NCI-H1694 treated with DMSO at 0.1 percent for 48 hours (cell line): ENCODE measurements at places on chromosomes 3 and 15.

DNA sequence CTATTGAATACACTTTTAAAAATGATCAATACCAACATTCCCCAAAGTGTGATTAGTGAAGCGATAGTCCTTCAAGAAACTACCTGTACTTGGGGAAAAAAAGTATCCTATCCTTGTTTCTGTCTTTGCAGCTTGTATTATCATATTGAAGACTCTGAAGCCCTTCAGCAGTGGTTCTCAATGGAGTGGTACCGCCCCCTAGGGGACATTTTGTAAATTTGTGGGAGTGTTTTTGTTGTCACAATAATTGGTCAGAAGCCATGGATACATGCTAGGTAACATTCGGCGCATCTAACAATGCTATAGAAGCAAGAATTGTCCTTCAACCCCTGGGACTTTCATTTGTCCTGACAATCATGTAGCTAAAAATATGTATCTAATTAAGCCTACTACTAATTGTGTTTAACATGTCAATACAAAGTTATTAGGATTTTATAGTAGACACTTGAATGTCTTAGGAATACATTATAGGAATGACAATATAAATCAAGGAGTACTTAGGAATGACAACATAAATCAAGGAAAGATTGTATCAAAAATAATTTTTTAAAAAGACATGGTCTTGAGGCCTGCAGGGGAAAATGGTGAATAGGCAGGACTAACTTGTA lies 53.7 kb downstream of the NMD3 start:
- DNase-seq, result peak; percentile 52

- DNase-seq, result peak; percentile 34
Measured at GRCh38 chr15:39255760-39256159, 325.1 kb upstream of the THBS1 start.

DNA sequence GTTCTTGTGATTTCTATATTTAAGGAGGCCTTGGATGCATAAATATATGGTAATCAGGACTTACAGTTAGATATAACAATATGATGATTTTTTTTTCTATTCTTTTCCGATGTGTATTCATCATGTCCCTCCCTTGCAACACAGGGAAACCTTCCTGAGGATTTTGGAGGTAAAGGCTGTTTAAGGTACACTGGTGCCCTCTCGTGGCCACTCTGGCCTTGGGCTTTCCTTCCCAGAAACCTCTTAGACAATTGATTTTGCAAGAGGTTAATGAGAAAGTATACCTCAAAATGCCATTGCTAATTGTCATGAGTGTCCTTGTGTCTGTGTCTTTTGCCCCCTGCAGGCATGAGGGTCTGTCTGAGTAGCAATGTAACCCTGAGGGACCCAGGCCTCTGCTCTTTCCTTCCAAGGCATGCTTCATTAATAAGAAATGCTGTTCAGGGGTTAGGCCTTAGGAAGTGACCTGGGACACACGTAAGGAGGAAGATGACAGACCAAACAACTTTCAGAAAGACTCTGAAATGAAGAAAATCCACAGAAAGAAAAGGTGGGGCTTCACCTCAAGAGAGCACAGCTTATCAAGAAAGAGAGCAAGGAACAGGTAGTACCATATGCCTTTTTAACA lies 70.3 kb upstream of the PPP2R3A start:
- DNase-seq, result peak; percentile 78

GRCh38 chr3:126033051-126033745 lies 50.7 kb downstream of the SLC41A3 start:
- DNase-seq, result no peak

- DNase-seq, result no peak
Measured at GRCh38 chr3:13274125-13274524, 146.0 kb downstream of the NUP210 start.

DNA sequence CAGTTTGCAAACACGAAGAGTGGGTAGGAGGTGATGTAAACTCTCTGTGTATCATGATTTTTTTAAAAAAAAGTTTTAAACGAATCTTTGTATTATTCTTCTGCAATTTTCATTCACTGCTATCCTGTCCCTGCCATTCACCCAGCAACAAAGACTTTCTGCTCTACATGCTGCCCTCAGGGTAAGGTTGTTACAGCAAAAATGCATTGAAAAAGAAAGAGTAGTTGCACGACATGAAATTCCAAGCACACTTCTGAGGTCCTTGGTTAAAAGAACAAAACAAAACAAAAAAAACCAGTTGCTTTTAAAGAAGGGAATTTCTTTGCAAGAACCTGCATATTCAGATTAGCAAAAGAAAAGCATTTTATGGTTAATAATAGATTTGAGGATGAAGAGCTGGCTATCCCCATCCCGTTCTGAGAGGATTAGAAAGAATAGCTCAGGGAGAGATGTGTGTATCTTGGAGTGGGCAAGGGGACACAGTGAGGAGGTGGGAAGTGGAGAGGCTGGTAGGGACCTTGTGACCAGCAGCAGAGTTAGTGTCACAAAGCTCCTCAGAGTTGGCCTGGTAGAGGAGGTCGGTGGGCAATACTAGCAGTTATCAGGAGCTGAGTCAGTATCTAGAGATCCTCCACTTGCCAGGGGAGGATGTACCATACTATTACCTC lies 290.8 kb downstream of the NEK10 start:
- no peak for DNase-seq

DNA sequence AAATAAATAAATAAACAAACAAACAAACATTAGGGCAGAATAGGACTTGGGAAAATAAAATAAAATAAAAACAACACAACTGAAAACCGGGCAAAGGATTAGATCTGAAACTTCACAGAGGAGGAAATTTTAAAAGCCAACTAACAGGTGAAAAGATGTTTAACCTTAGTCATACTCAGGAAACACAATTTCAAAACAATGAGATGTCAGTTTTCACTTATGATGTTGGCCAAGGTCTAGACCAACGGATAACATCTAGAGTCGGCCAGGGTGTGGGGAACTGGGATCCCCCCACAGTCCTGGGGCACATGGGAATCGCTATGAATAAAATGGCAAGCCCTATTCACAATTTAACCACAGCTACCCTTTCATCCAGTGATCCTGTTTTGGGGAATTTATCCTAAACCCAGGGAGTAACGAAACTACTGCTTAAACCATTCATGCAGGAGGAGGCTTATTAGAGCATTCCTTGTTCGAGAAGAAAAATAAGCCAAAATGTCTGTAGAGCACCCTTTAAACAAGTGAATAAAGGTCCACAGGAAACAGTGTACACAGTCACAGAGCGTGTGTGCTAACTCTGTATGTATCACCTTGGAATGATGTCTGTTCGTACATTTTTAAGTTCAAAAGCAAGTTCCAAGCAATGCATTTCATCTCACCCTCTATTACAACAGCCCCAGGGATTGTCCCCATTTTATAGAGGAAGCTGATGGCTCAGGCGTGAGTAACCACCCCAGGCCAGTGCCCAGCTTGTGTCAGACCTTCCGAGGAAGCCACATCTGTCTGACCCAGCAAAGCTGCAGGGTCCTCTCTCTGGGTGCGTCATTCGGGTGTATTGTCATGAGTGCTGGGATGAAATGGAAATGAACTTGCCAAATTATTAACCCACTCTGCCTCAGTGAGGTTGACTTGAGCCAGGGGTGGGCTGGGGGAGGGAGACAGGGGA lies 6.3 kb upstream of the ANPEP start:
- no peak for DNase-seq

DNA sequence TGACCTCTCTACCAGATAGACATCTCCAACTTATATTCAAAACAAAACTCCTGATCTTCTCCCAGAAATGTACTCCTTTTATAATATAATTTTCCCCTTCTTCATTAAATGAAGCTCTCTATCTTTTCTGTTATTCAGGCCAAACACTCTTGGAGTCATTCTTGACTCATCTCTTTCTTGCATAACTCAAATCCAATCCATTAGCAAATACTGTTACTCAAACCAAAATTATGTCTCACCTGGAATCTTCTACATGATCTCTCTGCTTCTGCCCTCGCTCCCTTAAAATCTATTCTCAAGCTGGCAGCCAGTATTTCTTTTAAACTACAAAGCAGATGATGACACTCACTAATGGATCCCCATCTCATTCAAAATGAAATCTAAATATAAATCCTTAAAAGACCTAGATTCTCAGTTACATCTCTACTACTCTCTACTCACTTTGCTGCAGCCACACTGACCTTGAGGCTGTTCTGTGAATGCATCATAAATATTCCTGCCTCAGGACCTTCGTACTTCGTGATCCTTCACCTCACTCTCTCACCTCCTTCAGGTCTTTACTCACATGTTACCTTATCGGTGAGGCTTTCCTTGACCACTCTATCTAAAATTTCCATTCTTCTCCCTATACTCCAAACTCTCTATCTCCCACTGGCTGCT lies 160.9 kb downstream of the TBC1D5 start:
- DNase-seq, result no peak

DNA sequence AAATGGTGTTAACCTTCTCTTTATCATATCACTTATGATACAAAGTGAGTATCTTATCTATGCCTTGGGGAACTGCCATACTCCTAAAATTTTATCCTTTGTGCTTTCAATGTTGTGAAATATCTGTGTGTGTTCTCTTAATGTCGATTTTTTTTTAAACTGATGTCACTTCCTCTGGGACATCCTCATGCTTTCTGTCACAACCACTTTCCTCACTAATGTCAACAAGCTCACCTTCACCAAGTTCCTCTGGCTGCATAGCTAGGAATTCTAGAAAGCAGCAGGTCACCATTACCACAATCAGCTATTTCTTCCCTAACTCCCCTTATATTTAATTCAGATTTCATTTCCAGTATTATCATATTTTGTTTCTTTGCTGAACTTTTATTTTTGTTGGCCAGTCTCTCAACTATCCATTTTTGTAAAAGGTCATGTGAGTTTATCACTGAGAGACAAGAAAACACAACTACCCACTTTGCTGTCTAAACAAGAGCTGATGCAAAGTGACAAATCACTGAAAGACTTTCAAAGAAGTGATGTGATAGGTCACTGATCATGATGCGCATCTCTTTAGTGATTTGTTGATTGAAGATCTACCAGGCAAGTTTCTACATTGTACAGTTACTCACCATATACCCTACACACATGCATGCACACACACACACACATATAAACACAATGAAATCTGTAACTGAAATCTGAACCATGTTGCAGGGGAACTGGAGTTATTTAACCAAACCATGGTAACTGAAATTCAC lies 369.0 kb downstream of the ULK4 start:
- DNase-seq, result no peak

- DNase-seq, result no peak
Measured at GRCh38 chr3:27666272-27666671, 55.9 kb downstream of the EOMES start.

DNA sequence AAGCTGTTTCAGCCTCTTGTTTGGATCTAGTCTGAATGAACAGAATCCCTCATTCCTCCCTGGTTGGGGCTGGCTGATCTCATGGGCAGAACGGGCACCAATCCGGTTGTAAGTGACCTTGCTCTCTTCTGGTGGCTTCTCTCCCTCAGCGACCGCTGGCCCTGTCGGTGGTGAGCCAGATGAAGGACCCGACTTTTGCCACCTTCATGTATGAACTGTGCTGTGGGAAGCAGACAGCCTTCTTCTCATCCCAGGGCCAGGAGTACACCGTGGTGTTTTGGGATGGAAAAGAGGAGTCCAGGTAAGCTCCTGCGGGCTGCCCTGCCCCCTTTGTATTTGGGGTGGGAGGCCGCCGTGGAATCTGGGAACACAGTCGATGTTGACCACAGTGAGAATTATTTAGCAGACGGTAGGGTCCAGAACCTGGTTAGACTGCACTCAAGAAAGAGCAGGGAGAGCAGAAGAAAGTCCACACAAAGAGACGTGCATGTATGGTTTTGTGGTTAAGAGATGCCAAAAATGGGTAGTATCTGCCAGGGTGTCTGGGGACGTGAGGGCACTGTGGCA lies 138.8 kb downstream of the LRRK1 start:
- DNase-seq, result no peak

DNA sequence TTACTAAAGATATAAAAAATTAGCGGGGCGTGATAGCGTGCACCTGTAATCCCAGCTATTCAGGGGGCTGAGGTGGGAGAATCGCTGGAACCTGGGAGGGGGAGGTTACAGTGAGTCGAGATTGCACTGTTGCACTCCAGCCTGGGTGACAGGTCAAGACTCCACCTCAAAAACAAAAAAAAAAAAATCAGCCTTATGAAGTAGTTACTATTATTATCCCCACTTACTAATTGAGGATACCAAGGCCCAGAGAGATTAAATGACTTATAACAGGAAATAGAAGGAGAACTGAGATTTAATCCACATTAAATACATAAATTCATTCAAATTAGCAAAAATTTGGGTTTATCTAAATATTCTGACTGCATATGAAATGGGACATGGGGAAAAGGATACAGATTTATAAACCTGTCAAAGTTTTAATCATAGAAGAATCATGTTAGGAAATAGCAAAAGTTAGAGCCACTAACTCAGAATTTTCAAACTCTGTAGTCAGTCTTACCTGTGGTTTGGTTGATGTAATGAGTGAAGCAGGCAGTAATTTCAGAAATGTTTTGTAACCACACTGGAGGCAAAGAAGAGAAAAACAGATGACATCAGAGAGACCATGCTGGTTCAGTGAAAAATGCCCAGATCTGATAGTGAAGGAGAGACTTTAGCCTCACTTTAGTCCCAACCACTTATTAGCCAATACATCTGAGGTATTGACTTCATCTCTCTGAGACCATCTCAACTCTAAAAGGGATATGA lies 25.0 kb upstream of the ACAP2 start:
- DNase-seq, result no peak

DNA sequence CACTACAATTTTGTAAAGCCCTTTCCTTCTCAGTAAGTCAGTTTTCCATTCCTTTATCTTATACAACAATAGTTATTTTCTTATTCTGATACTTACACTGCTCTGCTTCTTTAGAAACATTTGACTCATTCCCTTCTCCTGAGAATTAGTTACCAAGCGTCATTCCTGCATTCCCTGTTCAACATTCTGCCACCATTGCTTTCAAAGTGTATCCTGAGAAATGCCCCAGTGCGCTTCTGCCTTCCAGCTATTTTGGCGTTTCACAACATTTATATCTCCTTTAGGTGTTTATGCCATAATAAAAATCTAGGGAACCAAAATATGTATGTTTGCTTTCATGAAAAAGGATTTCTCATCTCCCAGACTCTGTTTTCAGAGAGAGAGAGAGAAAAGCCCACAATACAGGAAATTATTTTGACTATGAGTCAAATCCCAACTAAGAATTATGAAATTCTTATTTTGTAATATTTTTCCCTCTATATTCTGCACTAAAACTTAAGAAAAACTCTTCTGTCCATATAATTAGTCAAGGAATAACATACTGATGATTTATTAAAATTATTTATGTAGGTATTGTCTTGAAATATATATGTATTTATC lies 118.2 kb upstream of the RAP2B start:
- DNase-seq, result no peak

GRCh38 chr3:94132777-94133176 lies 69.9 kb downstream of the NSUN3 start:
- DNase-seq, result no peak

DNA sequence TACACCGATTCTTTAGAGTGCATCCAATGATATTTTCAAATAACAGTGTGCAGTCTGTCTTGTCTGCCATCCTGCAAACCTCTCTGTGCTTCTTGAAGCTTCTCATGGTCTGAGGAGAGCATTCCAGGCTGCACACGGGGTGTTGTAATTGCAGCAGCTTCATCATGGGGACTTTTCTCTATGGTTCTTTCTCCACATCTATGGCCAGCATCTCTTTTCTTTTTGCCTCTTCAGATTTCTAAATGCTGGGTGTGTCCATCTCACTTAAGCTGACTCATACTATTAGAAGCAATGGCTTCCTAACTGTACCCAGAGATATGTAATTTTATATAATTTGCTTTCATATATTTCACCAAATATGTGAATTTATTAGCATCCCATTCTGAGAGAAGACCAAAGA lies 63.8 kb upstream of the EPHB3 start:
- DNase-seq, result no peak

GRCh38 chr15:32730677-32731654 lies 13.2 kb downstream of the GREM1 start:
- DNase-seq, result no peak
